Activated CD4-positive, alpha-beta T cell treated with anti-CD3 and anti-CD28 coated beads for 48 hours (primary cell): ENCODE measurements at places on chromosomes 13 and 19.

DNA sequence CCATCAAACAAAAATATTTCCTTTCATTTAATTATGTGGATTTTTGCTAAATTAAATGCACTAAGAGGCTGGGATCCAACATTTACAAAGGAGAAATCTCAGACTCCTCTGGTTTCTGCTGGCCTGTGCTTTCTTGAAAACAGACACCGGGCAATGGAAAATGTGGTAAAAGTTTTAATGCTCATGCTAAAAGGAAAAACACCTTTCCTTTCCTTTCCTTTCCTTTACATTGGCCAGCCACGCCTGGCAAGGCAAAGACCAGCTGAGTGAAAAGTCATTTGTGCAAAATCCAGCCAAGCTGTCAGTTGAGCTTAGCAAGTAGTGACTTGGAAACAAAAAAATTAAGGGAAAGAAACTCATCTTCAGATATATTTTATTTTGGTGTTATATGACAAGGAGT lies 240.3 kb downstream of the LACC1 start:
- no peak for DNase-seq

DNA sequence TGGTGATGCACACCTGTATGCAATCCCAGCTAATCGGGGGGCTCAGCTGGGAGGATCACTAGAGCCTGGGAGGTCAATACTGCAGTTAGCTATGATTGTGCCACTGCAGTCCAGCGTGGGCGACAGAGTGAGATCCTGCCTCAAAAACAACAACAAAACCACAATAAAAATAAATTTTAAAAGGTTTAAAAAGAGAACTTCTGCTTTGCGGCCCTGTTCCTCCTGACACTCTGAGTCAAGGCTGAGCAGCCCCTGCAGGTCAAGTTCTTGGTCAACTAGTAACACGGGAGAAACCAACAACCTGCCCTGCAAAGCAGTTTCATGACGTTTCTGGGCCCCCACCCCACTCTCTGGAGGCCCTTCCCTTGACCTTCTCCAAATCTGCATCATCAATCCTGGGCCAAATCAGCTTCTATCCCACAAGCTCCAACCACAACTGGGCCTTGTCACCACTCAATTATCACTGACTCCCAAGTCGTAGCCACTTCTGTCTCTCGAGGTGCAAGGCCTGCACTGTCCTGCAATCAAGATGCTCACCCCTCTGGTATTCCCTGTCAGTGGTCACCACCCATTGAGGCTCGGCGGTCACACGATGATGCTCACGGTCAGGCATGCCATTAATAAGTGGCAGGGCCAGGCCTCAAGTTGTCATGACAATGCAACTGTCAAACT lies 7.5 kb downstream of the ELAVL1 start:
- no peak for DNase-seq

DNA sequence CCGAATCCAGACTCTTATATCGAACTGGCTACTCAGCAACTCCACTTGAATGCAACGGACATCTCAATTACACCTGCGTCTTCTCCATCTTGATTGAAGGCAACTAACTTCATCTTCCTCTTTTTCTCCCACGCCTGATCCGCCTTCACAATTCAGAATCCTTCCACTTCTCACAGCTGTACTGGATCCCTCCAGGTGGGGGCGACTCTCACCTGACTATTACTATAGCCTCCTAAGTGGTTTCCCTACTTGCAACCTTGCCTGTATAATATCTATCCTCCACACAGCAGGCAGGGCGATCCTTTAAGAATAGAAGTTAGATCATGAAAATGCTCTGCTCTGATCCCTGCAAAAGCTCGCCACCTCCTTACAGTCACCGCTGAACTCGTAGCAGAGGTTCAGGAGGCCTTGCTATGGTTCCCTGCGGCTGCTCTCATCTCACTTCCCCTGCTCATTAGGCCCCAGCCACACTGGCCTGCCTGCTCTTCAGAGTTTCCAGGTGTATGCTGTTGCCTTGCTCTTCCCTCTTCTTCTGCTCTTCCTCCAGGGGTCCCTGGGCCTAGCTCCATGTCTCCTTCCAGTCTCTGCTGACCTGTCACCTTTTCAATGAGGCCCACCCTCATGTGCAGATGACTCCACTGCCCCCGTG lies 31.9 kb downstream of the RFXAP start:
- peak; percentile 44 for DNase-seq

GRCh38 chr19:10884274-10884673 lies 12.9 kb downstream of the CARM1 start:
- DNase-seq, result no peak

- DNase-seq, result no peak
Measured at GRCh38 chr13:24184882-24185281, 24.4 kb downstream of the SPATA13 start.

DNA sequence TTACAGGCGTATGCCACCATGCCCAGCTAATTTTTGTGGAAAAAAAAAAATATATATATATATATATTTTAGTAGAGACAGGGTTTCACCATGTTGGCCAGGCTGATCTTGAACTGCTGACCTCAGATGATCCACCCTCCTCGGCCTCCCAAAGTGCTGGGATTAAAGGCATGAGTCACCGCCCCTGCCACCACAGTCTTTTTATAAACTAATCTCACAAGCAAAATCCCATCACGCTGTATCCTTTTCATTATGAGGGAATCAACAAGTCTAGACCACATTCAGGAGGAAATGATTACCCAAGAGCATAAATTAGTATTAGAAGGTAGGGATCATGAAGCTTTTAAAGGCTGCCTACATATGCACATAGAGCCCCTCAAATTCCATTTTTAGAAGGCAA lies 210.6 kb upstream of the NBEA start:
- no peak for DNase-seq

DNA sequence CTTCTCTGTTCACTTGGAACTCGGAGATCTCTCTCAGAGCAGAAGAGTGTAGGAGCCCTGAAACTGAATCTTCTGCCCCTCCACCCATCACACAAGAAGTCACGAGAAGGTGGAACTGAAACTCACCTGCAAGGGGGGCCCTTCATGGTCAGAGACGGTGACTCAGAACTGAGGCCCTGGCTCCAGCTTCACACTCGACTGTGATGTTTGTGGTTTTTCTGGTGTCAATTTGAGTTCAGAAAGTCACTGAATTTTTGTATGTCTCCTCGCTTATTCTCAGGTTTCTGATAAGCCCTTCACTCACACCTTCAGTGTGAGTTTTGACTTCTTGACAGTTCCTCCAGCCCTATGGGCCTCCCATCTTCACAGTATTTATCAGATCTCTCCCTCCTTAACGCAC lies 23.1 kb downstream of the SIGLEC5 start:
- peak; percentile 66 for DNase-seq

GRCh38 chr19:5718579-5719273 lies 1.2 kb downstream of the LONP1 start:
- DNase-seq, result peak; percentile 78

DNA sequence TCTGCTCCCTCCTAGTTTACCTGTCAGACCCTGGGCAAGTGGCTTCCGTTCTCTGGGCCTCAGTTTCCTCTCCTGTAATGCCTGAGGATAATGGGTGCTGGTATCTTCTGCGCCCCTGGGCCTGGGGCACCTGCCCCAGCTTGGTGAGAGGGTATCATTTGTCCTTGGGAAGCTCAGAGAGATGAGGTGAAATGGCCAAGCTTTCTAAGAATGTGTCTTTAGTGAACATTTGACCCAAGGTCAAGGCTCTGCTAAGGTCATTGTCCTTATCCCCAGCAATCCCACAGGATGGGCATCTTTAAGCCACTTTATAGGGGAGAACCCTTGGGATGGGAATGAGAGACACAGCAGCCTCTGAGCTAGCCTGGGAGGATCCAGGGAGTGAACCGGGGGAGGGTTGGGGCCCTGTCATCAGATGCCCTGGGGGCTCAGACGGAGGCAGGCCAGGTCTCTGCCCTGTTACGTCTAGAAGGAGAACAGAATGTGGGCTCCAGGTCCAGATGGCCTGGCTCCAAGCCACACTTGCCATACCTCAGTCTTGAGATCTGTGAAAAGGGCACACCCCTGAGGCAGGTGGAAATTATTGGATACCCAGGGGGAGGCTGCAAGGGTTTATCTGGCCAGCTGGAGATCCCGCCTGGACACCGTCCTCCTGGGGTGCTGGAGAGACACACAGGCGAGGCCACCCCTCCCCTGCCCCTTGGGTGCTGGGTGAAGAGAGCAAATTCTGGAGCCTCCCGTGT lies 1.1 kb upstream of the NFIC start:
- no peak for DNase-seq

DNA sequence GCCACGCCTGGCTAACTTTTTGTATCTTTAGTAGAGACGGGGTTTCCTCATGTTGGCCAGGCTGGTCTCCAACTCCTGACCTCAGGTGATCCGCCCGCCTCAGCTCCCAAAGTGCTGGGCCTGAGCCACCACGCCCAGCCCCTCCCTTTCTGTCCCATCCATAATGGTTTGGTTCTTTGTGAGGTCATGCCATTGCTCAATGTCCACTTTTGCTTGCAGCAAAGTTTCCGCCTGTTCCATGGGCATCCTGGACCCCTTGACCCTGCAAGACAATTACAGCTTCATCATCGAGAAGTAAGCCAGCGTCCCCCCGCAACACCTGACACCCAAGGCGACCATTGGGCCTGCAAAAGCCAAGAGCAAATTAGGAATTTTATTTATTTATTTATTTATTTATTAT lies 16.6 kb downstream of the PRR22 start:
- no peak for DNase-seq

- no peak for DNase-seq
Measured at GRCh38 chr13:49453465-49453864, 9.4 kb downstream of the SETDB2 start.

- no peak for DNase-seq
Measured at GRCh38 chr13:28140433-28141125, 2.2 kb downstream of the PAN3 start.

DNA sequence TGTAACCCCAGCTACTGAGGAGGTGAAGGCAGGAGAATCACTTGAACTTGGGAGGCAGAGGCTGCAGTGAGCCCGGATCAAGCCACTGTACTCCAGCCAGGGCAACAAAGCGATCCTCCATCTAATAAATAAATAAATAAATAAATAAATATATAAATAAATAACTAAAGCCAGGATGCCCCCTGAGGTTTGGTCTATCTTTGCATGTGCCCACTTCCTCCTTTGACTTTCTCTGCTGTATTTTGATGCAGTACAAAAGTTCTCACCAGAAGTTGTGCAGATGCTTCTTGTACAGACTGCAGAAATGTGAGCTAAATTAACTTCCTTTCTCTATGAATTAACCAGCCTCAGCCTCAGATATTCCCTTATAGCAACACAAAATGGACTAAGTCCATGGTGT lies 6.5 kb upstream of the N4BP2L2 start:
- no peak for DNase-seq

- DNase-seq, result no peak
Measured at GRCh38 chr19:21749090-21749489, 18.3 kb downstream of the ZNF100 start.

GRCh38 chr13:59374691-59375090 lies 789.0 kb downstream of the DIAPH3 start:
- no peak for DNase-seq

- no peak for DNase-seq
Measured at GRCh38 chr19:16856091-16856490, 26.9 kb downstream of the SIN3B start.

DNA sequence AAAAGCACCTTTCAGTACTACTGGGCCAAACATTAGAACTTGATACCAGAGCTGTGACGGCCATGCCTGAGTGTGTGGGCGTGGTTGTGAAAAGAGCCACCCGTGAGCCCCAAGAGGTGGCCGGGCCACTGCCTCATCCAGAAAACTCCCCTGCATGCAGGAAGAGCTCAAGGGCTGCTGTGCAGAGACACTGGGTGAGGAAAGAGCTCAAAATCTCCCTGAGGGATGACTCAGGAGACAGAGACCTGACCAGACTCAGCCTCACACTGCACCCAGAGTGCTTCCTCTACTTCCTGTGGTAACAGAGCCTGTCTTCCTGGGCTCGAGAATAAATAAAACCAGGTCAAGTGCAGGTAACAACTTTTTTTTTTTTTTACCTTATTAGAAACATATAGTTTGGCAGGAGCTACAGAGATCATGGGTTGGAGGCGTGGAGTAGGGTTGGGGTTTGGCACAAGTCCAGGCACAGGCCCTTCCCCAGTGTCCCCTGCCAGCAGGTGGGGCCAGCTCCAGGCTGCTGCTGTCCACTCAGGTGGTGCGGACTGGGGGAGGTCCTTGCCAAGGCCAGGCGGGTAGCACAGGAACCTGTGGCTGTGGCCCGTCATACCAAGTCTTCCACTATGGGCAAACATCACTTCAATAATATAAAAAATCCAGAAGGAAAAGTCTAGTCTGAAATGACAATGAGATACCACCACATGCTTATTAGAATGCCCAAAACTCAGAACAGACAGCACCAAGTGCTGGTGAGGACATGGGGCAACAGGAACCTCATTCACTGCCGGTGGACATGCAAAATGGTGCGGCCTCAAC lies 25.5 kb downstream of the ELL start:
- peak; percentile 67 for DNase-seq

DNA sequence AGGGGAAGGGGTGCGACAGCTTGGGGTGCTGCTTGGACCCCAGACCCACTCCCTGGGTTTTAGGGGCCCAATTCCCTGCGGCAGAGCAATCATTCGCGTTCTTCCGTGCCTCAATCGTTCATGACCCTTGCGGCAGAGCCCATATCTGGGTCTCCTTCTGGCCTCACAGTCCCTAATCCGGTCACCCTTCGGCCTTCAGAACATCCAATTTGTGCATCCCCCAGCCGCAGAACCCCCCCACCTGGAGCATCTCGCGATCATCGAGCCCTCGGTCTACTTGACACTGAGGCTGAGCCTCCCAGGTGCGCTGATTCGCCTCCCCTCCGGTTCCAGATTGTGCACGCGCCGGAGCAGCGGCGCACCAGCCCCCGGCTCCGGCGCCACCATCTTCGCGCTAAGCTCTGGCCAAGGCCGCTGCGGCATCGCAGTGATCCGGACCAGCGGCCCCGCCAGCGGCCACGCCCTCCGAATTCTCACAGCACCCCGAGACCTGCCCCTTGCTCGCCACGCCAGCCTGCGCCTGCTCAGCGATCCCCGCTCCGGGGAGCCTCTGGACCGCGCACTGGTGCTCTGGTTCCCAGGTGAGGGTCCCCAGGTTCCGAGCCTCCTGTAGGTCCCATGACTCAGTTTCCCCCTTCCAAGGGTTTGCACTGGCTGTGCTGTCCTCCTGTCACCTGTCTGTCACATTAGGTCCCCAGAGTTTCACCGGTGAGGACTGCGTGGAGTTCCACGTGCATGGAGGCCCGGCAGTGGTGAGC lies 501 bp downstream of the GTPBP3 start:
- peak; percentile 61 for DNase-seq

- no peak for DNase-seq
Measured at GRCh38 chr19:38250821-38251563, 5.2 kb downstream of the PPP1R14A start.

DNA sequence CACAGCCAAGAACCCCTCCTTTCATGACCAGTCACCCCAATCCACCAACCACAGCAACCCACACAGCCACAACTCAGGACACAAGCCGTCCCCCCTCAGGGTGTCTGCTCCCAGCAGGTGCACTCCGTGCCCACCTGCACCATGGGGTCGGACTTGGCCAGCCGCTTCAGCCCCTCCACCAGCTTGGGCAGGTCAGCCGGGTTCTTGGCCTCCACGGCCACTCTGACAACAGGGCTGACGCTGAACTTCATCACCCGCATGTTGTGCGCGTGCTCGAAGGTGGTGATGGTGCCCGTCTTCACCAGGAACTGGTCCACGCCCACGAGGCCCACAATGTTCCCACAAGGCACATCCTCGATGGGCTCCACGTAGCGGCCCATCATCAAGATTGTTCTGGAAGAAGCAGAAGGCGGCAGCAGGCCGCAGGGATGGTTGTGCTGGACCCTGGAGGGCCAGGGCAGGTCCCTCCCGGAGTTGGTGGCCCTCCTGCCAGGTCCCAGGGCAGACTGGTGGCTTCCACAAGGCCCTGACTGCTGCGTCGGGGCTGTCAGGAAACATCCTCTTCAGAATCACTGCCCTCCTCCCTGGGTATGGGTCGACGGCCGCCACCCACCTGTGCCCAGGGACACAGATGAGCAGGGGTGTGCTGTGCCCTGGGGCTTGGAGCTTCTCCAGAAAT lies 5.5 kb downstream of the EEF2 start:
- DNase-seq, result peak; percentile 21
